ENCODE measurements at places on chromosomes 12 and 14.

GRCh38 chr12:56941299-56942017 lies 7.2 kb upstream of the SDR9C7 start:
- peak; percentile 68 for DNase-seq

GRCh38 chr12:54135621-54136350 lies 53.0 kb downstream of the SMUG1 start:
- no peak for DNase-seq

GRCh38 chr12:75702477-75703093 lies 191.2 kb upstream of the KRR1 start:
- no peak for DNase-seq

DNA sequence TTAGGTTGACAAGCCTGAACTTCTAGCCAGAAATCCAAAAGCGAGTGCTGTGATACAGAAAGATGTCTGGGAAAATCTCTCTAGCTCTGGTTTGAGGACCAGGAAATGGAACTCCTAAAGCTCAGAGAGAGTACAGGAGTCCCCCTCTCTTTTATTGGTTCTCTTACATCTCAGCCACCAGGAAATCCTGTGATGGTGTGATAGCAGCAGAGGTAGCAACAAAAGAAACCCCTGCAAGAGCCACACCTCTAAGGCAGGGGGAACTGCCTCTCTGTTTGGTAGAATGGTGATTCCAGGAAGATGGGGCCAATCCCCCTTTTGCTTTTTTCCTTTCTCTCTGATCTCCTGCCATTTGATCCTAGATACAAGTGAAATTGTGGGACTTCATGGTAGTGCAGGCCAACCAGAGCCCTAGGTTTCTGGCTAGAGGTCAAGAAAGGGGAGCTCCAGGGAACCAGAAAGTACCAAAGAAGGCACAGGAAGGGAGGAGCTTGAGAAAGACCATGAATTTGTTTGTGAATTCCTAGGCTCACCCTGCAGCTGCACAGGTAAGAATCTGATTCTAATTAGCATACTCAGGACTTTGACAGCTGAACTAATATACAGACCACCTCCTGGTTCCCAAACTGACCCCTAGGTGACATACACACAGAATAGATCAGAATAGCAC lies 88.5 kb downstream of the PAPLN start:
- DNase-seq = no peak

DNA sequence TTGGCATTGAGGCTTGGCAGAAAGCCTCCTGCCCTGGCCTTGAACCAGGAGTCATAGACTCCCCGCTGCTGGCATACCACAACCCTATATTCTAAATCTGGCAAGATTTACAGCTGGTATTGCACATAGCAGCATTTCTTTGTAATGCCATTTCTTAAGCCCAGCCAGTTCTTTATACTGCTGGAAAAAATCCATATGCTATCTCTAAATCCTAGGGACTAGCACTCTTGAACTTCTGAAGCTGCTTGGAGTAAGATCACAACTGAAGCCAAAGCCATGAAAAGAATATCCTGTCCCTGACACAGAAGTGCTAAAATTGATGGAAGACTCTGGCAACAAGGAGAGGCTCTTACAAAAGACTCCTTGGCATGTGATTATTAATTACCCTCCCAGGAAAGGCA lies 89.3 kb downstream of the KCNC2 start:
- no peak for DNase-seq

GRCh38 chr12:52378091-52378490 lies 7.4 kb downstream of the KRT84 start:
- DNase-seq = no peak

DNA sequence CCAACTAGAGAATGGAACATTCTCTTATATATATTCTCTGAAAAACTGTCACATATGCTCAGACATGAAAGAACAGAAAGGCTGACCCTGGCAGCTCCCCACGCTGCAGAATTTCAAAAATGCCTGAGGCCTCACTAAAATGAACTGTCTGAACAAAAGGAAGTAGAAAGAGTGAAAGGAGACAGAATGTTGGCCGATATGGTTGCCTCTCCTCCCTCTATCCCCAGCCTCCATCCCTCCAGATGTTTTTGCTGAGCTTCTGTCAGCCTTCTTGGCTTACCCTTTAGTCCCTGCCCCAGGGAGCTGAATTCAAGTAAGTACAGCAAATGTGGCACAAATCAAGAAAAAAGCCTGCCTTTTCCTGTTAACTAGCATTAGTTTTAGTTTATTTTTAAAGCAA lies 6.9 kb downstream of the SMCO2 start:
- DNase-seq = no peak

DNA sequence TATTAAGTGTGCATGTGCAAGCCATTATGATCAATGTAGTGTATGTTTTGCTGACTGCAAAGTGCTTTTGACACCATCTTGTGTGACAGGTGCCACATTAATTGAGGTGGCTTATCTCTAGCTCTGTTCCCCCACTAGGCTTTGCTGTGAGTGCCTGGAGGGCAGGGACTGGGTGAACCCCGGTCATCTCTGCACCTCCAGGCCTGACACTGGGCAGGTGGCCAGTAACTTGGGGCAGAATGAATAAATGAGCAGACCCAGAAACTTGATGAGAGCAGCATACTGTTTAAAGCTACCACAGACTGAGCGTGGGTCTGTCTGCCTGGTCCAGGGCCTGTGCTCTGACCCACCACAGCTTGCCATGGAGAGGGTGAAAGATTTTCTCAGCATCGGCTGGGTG lies 151.6 kb downstream of the CALM1 start:
- DNase-seq = no peak

GRCh38 chr12:57173089-57173488 lies 25.7 kb upstream of the LRP1-AS start:
- no peak for DNase-seq

GRCh38 chr12:131473261-131473660 lies 237.6 kb upstream of the SFSWAP start:
- DNase-seq = no peak

- no peak for DNase-seq
Observed at GRCh38 chr12:33488036-33488435, 48.4 kb upstream of the SYT10 start.

DNA sequence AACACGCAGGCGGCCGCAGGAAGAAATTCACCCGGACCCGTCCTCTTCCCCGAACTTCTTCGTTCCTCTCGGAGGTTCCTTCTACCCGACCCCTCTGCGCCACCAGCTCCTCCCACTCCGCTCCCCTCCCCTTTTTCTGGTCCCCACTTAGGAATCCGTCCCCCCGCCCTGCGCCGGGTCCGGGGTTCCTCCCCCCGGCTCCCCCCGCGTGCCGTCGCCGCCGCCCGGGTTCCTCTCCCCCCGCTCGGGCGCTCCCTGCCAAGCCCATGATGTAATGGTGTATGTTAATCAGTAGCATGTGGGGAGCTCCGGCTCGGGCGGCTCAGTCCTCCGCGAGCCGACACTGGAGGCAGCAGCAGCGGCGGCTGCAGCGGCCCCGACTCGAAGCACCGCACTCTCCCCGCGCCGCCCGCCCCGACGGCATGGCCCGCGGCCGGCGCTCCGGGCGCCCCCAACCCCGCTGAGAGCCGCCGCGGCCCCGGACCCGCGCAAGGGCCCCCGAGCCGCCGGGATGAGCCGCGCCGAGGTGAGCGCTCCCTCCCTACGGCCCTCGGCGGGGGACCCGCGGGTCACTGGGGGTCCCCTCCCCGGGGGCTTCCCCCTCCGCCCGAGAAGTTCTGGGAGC lies 1.0 kb upstream of the SAMD4A start:
- DNase-seq = peak; percentile 93

- no peak for DNase-seq
Observed at GRCh38 chr12:117284140-117284539, 77.3 kb downstream of the NOS1 start.

DNA sequence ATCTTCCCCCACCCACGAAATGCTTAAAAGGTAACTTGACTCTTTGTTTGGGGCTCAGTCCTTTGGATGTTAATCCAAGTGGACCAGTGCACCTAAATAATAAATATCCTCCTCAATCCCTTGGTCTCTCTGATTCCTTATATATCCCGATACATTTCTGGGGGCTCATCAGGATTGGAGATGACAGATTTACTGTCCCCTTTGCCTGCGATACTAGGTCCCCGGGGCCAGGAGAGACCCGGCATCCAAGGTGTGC lies 26.3 kb downstream of the KLRK1 start:
- no peak for DNase-seq

DNA sequence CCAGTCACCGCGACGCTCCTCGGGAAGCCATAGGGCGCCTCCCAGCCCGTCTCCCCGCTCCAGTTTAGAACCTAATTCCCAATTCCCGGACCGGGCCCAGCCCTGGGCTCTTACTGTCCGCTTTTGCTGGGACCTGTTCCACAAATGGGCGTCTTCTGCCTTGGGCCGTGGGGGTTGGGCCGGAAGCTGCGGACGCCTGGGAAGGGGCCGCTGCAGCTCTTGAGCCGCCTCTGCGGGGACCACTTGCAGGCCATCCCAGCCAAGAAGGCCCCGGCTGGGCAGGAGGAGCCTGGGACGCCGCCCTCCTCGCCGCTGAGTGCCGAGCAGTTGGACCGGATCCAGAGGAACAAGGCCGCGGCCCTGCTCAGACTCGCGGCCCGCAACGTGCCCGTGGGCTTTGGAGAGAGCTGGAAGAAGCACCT lies 797 bp downstream of the UNG start:
- DNase-seq = peak; percentile 62

All from iris pigment epithelial cell (primary cell).